Stimulated activated CD4-positive, alpha-beta T cell treated with anti-CD3 and anti-CD28 coated beads, Interleukin-1b, Interleukin-23, amount 100 ng/mL, for 24 hours (primary cell): ENCODE measurements at places on chromosomes 7 and 10.

- no peak for DNase-seq
Measured at GRCh38 chr10:79237454-79238157, 109.7 kb upstream of the PPIF start.

DNA sequence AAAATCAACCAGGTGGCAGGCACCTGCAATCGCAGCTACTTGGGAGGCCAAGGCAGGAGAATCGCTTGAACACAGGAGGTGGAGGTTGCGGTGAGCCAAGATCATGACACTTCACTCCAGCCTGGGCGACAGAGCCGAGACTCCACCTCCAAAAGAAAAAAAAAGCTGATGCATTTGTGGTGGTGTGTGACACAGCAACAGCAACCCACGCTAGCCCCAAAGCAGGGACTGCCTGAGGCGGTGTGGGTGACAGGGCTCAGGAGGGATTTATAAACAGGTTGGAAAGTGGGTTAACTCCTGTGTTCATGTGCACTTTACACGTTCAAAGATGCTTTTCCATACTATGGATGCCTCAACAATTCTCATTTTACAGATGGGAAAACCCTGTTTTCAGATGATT lies 395.9 kb upstream of the PODXL start:
- no peak for DNase-seq

DNA sequence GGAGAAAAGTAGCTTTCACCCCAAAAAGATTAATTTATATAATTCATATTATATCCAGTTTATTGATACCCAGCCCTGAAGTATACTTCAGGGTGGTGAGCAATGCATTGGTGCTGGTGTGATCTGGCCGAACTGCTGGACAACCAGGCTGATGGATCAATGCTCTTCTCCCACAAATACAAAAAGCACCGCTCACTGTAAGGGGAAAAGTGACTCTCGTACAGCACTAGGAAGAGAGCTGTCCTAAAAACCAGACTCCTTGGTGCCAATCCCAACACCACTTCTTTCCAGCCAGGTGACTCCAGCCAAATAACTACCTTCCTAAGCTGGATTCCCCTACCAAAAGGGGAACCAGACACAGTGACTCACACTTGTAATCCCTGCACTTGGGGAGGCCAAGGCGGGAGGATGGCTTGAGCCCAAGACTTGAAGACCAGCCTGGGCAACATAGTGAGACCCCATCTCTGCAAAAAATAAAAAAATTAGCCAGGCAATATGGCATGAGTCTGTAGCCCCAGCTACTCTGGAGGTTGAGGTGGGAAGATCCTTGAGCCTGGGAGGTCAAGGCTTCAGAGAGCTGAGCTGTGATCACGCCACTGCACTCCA lies 13.1 kb upstream of the TNPO3 start:
- no peak for DNase-seq

DNA sequence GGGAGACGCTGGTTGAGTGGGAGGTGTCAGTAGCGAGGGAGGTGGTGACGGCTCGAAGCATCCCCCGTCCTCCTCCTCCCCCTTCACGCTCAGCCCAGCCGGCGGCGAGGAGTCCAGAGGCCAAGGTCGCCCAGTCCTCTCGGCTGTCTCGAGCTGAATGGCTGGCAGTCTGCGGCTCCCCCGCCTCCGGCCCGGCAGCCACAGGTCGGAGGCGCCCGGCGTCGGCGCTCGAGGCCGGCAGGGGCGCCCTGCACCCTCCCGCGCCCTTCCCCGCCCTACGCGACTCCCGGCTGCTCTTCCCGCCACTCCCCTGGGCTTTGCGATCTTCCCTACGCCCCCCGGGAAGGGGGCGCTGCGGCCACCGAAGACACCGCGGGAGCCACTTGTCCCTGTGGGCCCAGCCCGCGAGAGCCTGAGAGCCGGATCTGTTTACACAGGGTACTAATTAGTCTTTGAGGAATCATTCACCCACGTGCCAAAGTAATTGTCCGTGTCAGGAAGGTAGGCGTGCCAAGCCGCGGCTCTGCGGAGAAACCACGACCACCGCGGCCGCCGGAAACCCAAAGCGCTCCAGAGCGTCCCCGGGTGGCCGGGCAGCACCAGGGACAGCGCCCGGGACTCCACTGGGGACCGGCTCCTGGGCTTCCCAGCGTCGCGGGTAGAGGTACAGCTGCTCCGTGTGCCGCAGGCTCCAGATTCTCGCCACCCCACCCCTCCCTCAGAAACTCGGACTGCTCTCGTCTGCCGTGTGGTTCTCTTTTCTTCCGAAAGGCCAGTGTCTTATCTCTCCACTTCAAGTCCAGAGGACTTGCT lies at the start of gene NXPH1:
Gene NXPH1, plus strand, starts transcription at position 133 of the 813 bp plus-strand sequence.
- DNase-seq: no peak

- DNase-seq: no peak
Measured at GRCh38 chr10:132255489-132256344, 52.0 kb downstream of the STK32C start.

- DNase-seq: no peak
Measured at GRCh38 chr10:114686013-114686412, 27.9 kb upstream of the ABLIM1 start.

DNA sequence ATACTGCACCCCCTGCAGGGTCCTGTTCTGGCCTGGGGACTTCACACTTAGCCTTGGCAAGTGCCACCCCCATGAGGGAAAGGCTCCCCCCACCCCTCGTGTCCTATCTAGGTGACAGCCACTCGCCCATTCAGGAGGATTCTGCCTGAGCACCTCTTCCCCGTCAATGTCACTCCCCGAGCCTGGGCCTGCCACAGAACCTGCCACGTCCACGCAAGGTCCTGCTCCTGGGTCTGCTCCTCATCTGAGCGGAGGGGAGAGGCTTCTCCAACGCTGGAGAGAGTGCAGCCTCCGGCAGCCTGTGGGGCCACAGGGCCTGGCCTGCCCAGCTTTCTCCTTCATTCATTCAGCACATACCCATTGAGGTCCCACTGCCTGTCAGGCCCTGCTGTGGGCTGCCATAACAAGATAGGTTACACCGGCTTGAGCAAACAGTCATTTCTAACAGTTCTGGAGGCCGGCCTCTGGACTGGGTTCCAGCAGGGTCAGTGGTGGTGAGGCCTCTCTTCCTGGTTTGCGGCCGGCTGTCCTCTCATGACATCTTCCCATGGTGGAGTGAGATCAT lies 92.0 kb upstream of the RET start:
- no peak for DNase-seq
